Suppressor macrophage treated with lipopolysaccharide for 4 hours (primary cell): ENCODE measurements at places on chromosomes 4 and X.

- no peak for DNase-seq
Measured at GRCh38 chrX:68273887-68274286, 159.4 kb downstream of the OPHN1 start.

DNA sequence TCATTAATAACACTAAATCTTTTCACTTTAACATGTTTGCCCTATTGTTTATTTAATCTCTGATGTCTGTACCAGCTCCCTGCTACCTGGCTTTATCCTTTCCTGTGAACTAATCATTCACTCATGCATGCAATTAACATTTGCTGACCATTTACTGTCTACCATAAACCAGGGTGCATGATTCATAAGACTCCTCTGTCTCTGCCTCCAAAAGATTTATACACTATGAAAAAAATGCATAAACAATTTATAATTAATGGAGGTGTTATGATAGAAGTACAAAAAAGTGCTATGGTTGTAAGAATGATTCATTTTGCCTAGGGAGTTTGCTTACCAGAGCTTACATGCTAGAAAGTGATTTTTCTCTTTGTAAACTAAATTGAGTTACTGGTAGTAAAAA lies 24.5 kb upstream of the CPEB2 start:
- no peak for DNase-seq

GRCh38 chr4:164542431-164542830 lies 211.5 kb upstream of the SMIM31 start:
- DNase-seq = no peak

- DNase-seq = no peak
Measured at GRCh38 chr4:14787221-14787620, 215.1 kb upstream of the CPEB2 start.

DNA sequence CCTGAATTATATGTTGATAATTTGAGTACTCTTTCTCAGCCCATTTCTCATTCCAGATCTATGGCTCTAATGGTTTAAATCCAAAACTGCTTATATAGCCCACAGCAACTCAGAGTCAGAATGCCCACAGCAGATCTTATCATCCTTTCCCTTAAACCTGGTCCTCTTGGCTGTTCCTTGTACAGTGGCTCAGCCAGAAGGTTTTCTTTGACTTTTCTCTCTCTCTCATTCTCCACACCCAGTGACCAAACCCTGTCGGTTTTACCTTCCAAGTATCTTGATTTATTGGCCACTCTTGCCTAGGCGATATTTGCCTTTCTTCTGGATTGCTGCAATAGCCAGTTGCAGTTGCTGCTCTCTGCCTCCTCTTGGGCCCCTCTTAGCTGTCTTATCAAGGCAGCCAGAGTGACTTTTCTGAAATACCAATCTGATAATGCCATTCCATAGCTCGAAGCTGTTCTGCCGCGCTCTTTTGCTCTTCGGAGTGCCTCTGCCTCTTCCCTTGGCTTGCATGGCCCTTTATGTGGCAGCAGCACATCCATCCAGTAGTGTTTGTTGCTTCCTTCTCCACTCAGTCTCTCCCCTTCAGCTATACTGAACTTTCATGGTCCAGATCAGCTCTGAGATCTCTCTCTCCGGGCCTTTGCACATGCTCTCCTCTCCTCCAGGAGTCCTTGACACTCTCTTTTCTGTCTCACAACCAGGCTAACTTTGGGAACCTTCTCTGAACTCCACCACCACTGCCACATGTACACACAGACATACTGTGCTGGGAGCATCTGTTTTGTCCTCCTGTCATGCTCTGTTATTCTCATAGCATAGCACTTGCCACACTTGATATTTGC lies 11.8 kb downstream of the GAB1 start:
- DNase-seq = no peak

GRCh38 chr4:338759-339097 lies 1.1 kb downstream of the ZNF141 start:
- no peak for DNase-seq

- DNase-seq = no peak
Measured at GRCh38 chr4:183458005-183458404, 13.6 kb downstream of the CDKN2AIP start.

- no peak for DNase-seq
Measured at GRCh38 chr4:19925516-19925915, 326.2 kb upstream of the SLIT2 start.

GRCh38 chrX:9416562-9417348 lies 48.1 kb upstream of the TBL1X start:
- DNase-seq = peak; percentile 24

DNA sequence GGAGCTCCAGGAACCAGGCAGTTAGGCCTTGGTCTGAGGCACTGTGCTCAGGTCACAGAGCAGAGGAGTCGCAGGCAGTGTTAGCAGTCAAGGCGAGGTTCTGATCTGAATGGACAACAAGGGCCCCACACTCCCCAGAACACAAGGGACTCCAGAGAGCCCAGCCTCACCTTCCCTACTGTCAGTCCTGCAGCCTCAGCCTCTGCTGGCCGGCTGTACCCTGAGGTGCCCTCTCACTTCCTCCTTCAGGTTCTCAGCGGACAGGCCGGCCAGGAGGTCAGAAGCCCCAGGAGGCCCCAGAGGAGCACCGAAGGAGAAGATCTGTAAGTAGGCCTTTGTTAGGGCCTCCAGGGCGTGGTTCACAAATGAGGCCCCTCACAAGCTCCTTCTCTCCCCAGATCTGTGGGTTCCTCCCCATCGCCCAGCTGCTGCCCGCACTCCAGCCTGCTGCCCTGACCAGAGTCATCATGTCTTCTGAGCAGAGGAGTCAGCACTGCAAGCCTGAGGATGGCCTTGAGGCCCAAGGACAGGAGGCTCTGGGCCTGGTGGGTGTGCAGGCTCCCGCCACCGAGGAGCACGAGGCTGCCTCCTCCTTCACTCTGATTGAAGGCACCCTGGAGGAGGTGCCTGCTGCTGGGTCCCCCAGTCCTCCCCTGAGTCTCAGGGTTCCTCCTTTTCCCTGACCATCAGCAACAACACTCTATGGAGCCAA lies 26.2 kb downstream of the MAGEA9 start:
- no peak for DNase-seq

GRCh38 chrX:65451663-65452062 lies 82.9 kb downstream of the LAS1L start:
- DNase-seq = peak; percentile 37

DNA sequence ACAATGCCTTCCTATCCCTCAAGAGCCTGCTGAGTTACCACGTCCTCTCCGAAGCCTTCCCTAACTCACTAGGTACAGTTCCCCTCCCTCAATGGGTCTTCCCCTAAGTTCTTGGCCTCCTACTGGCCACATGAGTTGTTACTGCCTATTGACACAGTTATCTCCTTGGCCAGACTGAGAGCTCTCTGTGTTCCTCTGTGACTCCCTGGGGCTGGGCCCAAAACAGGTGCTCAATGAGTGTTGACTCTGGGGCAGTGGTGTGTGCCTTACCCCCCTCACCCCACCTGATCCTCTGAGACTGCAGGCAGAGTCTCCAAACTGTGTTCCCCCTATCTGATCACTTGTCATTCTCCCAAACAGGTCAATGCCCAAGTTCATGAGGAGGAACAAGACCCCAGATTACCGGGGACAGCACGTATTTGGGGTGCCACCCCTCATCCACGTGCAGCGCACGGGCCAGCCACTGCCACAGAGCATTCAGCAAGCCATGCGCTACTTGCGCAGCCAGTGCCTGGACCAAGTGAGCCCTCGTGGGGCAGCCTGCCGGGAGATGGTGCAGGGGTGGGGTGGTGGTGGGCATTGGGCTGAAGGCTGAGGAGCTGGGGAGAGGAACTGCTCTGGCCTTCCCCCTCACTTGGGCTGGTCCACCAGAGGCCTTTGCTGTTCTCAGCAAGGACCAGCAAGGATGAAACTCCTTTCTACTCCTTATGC lies 72.6 kb downstream of the STARD8 start:
- no peak for DNase-seq

DNA sequence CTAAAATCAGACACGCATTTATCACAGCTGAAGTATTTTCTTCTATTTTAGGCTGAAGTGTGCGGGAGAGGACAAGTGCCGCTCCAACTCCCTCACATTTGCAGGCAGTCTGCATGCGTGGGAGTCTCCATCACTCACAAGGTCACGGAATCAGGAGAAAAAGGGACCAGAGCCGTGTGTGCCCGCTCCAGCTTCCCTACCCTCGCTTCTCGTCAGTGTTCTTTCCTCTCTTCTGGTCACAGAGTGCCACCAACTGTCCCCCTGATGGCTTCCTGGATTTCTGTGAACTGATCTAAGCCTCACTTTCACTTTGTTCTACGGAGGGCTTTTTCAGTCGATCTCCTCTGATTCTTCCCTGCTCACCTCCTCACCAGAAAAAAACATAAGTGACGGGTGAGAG lies 407.4 kb upstream of the AADAT start:
- DNase-seq = no peak

- no peak for DNase-seq
Measured at GRCh38 chrX:1903236-1903935, 288.5 kb downstream of the ASMT start.

- DNase-seq = no peak
Measured at GRCh38 chr4:1116838-1117237, 3.5 kb upstream of the RNF212 start.

DNA sequence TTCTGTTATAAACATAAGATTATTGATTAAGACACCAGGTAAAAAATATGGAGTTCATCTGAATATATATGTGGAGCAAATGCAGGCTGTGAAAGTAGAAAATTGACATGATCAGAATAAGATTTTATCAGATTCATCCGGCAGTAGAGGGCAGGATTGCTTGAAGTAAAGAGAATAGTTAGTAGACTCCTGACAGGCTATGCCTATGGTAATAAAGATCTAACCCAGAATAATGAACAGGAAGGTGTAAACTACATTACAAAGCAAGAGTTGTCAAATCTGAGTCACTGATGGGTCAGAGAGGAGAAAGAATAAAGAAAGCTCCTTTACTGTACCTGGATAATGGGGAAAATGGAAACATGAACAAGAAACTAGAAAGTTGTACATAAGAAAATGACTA lies 20.8 kb upstream of the TMEM184C start:
- no peak for DNase-seq

DNA sequence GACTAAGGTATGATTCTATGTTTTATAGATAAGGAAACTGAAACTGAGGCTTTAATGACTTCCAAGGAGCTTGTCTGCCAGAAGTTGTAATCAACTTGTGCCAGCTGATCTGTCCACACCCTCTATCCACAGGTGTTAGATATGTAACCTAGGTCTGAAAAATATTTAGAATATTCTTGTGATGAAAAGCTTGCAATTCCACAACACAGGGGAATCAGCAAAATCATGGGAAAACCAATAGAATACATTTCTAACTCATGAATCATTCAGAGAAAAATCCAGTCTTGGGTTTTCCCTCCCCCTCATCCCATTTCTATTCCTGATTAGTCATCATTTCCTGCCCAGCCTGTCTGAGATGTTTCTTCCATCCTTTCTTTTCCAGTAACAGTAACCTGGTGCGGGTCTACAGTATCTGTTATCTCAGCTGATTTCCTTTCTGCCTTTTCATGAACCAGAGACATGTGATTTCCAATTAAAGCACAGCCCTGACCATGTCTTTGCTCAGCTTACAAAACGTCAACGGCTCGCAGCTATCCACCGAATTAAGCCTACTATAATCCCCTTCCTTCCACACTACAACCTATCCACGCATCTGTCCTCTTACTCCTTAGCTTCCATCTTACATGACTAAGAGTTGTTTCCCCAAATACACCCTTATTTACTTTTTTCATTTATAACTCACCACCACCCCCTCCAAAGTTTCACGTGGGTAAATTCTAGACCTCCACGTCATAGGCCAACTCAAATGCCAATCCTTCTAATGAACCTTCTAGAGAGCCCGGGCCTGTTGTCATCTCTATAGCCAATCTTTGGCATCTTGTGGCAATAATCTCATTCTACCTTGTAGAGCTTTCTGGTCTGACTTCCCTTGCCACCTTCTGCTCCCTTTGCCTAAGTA lies 961 bp upstream of the NOCT start:
- peak; percentile 87 for DNase-seq

GRCh38 chrX:56726605-56727004 lies 2.4 kb upstream of the NBDY start:
- peak; percentile 42 for DNase-seq

DNA sequence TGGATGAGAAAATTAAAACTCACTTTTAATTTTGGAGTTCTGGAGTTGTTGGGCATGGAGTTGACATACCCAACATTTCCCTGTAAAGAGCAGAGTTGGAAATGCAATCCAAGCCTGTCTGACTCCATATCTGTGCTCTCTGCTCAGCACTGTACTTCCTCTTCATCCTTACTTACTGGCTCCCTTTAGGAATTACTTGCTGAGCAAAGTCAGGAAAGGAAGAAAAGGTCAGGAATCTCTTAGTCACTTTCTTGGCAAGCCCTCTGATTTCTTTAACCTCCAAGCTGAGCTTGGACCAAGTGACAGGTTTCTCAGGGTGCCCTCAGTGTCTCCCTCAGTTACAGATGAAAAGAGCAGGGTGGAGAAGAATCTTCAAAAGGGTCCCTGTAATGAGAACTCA lies 501.5 kb downstream of the ZIC3 start:
- DNase-seq = no peak

DNA sequence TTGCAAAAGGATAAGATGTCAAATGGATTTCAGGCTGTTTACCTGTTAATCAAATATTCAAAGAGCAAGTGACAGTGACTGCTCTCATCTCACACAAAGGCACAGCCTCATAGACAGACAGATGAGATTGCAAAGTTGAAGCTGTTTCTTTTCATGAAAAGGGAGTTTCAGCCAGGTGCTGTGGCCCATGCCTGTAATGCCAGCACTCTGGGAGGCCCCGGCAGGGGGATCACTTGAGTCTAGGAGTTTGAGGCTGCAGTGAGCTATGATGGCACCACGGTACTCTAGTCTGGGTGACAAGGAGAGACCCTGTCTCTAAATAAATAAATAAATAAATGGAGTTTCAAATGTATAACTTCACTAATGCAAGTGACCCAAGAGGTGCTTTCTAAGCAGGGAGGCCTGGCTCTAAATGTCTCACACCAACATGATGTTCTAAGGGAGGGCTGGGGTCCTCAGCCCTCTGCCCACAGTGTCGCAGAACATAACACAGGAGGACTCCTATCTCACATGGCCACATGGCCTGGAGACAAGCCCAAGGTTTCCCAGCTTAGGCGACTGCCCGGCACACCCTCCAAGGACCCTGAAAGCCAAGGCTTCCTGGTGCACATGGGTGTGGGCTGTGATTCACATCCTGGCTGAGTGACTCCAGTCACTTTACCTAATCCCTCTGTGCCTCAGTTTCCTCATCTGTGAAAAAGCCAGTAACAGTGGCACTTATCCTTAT lies 26.8 kb downstream of the PPP2R2C start:
- DNase-seq = no peak

DNA sequence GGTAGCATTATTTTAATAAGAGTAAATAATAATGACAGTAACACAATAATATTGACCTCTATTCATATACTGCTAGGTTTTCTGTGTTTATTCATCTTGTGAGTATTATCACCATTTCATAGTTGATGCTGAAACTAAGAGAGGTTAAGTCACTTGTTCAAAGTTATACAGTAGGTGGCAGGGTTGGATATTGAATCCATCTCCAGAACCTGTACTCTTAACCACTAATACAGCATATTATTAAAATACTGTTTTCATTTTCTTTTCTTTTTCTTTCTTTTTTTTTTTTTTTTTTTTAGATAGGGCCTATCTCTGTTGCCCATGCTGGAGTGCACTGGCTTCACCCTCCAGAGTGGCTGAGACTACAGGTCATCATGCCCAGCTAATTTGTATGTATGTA lies 7.1 kb upstream of the ELF2 start:
- DNase-seq = peak; percentile 43

- peak; percentile 64 for DNase-seq
Measured at GRCh38 chr4:124334119-124334518, 378.4 kb downstream of the ANKRD50 start.
